ENCODE measurements at places on chromosomes 1 and 21.

DNA sequence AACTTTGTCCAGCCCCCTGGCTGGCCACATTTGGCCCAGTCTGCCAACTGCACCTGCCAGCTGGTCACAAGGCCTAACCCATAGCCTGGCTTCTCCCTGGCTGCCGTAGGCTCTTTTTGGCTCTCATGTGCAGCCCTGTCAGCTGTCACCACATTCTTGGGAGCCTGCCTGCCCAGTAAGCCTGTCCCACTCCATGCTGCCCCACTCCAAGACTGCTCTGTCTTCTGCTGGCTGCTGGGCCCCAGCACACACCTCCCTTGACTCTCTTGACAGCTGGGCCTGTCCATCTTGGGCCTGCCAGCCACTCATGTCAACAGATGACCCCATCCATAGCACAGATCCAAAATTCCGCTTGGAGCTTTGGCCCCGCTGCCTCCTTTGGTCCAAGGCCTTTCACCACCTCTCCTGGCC lies 74.3 kb upstream of the EDN2 start:
- DNase-seq: peak; percentile 81

DNA sequence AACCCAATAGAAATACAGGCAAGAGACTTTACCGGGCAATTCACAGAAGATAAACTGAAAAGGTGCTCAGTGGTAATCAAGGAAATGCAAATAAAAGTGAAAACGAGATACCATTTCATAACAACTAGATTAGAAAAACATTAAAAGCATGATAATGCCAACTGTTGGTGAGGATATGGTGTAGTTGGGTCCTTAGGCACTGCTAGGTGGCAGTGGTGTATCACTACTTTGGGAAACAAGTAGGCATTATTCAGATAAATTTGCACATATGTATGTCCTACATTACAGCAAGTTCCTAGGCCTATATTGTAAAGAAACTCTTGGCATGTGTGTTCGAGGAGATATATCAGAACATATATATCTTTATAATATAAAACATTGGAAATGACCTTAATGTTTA lies 31.0 kb downstream of the AZIN2 start:
- DNase-seq: no peak

- no peak for DNase-seq
These were observed 120.7 kb upstream of the KRTAP19-8 start for GRCh38 chr21:31158789-31159581.

GRCh38 chr1:207407655-207408260 lies 46.4 kb upstream of the CR2 start:
- DNase-seq: no peak

- DNase-seq: no peak
These were observed 107.5 kb upstream of the SIM2 start for GRCh38 chr21:36591326-36591970.

DNA sequence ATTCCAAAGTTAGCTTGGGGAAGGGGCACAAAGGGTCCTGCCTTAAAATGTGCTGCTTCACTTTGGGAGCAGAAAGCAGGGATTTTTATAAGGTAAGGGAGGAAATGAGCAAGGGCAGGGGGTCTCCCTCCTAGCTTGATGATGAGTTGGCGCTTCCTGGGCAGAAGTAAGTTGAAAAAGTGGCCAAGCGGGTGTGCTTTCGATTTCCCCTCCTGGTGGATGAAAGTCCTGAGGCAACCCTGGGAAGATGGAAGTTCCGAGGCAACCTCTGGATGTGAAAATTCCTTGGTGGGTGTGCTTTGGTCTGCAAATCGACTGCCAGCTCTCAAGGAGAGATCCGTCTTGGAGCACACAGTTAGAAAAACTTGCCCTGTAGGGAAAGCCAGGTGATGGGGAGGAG lies 41.7 kb upstream of the CD2 start:
- DNase-seq: no peak

- DNase-seq: no peak
These were observed 66.1 kb downstream of the ZNF644 start for GRCh38 chr1:90955769-90956168.
